CD4-positive, alpha-beta T cell treated with Interleukin-15 for 1 hour (primary cell): ENCODE measurements at places on chromosomes 4 and X.

DNA sequence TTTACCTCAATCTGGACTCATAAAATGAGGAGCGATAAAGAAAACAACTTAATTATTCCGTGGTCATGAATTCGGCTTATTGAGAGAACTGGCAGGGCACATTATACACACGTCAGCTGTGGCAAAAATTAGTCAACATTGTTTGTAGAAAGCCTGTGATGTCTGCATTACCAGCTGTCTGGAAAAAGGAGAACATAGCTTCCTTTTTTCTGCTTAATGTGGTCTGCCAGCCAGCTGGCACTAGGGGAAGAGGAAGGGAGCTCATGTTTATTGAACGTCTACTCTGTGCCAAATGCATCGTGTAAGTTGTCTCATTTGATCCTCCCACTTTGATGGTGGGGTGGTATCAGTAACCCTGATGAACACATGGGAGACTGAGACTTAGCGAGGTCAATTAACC is 367.6 kb downstream of the ARHGAP24 start:
- peak; percentile 47 for DNase-seq

GRCh38 chr4:54497947-54498346 is 159.8 kb upstream of the KIT start:
- DNase-seq = no peak

DNA sequence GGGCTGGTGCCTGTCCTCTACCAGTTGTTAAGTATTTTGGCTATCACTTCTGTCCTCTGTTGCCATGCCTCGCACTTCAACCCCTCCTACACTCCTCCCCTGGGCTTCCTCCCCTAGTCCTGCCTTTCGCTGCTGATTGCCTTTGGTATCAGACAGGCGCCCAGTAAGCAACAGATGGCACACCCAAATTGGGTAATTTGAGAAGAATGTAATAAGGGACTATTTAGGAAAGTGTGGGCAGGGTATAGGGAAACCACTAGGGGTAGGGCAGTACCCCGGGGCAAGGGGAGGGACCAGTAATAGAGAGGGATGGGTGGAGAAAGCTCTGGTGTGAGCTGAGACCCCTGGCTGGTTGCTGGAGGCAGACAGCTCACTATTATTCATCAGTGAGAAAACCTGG is 172.7 kb upstream of the USP9X start:
- DNase-seq = no peak

- no peak for DNase-seq
Observed at GRCh38 chr4:158527516-158527915, 5.8 kb downstream of the RXFP1 start.

- no peak for DNase-seq
Observed at GRCh38 chr4:47913861-47914219, 543 bp downstream of the NFXL1 start.

- no peak for DNase-seq
Observed at GRCh38 chr4:1830642-1831228, 25.2 kb downstream of the LETM1 start.

GRCh38 chrX:130028196-130028595 is 45.8 kb downstream of the BCORL1 start:
- DNase-seq = peak; percentile 34

- no peak for DNase-seq
Observed at GRCh38 chr4:26023203-26023972, 109.4 kb downstream of the SMIM20 start.
